H54 (cell line): ENCODE measurements at places on chromosomes 11 and 22.

DNA sequence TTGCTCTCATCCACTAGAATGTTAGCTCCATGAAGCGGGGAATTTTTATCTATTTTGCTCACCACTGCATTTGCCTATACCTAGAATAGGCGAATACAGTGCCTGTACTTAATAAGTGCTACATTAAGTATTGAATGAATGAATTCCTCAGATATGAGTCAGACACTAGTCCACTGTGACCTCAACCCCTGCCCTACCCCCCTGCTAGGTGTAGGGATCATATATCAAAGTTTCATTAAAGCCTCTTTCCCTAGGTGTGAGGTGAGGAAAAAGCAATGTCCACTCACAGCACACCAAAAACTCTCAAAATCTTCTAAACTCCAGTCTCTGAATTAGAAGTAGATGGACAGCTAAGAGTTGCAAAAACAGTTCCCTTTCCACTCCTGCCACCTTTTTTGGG is 9.8 kb upstream of the PSMA1 start:
- DNase-seq: no peak

DNA sequence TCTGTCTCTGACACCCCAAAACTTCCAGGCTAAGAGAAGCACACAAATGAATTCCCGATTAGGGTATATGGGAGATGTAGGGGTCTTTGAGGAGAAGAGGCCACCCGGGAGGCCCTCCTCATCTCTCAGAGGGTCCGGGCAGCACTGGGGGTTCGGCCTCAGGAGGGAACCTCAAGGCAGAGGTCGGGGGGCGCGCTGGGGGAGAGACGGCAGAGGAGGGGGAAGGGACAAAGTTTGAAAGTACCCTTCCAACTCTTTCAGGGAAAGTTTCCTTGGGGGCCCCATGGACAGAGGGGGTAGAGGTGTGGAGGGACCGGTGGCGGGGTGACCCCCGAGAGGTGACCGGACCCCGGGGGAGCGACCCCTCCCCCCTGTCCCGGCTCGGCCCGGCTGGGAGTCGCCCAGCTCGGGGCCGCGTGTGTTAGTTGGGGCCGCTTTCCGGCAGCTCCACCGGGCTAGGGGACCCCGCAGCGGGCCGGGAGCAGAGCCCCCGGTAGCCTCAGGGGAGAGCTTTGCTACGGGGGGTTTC is 3.3 kb upstream of the GCAT start:
- DNase-seq: no peak

DNA sequence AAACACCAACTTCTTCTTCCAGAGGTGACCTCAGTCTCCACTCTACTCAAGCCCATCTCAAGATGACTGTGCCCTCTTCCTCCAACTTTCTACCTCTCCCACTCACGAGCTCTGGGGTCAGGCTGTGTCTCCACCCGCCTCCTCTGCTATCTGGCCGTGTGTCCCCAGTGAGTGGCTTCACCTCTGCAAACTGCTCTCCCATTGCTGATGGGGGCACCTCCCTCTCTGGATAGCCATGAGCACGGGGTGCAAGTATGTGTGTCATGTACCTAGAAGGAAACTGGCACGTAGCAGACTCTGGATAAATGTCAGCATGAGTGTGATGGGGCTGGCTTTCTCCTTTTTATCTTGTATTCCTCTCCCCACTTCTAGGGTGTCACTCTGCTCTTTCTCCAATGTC is 18.3 kb upstream of the RAC2 start:
- no peak for DNase-seq

GRCh38 chr11:35611741-35612140 is 6.5 kb upstream of the FJX1 start:
- DNase-seq: no peak

DNA sequence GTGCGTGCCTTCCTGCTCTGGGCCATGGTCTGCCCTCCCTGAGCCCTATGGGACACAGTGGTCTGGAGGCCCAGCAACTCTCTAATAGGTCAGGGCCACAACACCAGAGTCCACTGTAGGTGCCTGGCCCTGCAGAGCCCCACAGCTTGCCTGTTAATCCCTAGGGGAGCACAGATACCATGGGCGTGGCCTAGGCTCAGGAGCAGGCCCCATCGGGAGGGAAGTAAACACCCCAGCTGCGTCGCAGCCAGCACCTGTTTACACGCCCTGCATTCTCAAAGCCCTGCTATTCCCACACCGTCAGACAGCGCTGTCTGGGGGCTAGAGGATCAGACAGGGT is 2.5 kb downstream of the KCTD17 start:
- no peak for DNase-seq

- no peak for DNase-seq
Observed at GRCh38 chr11:3837793-3838192, 3.0 kb downstream of the RHOG start.

DNA sequence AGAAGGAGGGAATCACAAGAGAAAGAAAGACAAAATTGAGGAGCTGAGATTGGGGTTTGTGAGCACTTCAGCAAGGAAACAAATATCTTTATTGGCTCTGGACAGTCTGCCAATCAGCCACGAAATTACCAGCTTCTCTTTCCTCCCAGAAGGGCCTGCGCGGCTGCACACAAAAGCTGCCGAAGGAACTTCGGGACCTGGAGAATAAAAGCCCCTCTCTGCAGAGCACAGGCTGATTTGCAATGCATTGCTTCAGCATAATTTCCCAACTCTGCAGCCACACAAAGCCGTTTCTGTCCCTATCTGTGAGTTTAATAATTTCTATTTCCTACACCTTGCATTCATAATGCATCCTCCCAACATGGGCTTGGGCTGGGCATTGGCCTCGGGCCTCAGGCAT is 522.6 kb downstream of the BUD13 start:
- DNase-seq: no peak

DNA sequence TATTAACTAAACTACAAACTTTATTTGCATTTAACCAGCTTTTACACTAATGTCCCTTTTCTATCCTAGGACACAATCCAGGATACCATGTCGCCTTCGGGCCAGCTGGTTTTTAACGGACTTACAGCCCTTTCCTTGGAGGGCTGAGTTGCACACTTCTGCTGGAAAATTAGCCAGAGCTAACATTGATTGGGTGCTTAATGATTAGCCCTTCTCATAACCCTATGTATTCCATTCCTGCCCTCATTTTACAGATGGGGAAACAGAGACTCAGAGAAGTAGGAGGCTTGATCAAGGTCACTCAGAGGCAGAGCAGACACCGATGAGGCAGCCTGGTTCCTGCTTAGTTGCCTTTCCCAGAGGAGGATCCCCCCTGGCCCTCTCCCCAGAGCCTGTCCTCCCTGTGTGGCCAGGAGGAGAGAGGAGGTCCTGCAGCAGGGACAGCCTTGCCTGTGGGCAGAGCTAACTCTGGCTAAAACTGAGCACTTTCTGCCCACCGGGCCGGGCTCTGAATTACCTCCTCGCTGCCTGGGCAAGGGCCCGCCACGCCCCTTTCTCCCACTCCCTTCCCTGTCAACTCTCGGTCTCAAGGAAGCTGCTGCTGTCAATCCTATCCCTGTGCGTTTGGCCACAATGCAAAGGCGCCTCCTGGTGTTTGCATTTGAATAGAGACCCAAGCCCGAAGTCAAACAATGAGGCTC is 59.6 kb upstream of the PAX6 start:
- no peak for DNase-seq

GRCh38 chr11:44029977-44030911 is 17.5 kb upstream of the ACCSL start:
- DNase-seq: no peak

DNA sequence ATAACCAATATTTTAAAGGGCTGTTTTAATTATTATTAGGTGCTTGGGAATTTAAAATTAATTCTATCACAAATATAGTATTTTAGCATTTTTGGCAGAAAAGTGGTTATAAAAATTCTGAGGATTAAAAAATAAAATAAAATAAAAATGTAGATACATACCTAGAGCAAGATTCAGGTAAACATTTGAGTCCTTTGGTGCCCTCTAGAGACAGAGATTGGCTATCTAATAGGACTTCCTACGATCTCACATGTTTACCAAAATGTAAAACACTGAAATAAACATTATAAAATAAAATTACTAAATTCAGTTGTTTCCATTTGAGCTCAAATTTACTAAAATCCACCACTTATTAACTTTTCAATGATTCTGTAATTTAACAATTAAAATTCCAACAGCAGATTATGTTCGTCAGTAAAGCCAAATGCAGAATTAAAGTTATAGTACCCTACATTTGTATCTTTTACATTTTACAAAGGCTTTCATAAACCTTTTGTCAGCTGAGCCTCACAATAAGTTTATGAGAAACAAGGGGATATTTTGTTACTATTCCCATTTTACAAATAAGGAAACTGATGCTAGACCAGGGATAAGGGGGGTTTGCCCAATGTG is 27.7 kb downstream of the SLC36A4 start:
- DNase-seq: no peak

- no peak for DNase-seq
Observed at GRCh38 chr22:25582946-25583345, 18.5 kb downstream of the GRK3 start.

DNA sequence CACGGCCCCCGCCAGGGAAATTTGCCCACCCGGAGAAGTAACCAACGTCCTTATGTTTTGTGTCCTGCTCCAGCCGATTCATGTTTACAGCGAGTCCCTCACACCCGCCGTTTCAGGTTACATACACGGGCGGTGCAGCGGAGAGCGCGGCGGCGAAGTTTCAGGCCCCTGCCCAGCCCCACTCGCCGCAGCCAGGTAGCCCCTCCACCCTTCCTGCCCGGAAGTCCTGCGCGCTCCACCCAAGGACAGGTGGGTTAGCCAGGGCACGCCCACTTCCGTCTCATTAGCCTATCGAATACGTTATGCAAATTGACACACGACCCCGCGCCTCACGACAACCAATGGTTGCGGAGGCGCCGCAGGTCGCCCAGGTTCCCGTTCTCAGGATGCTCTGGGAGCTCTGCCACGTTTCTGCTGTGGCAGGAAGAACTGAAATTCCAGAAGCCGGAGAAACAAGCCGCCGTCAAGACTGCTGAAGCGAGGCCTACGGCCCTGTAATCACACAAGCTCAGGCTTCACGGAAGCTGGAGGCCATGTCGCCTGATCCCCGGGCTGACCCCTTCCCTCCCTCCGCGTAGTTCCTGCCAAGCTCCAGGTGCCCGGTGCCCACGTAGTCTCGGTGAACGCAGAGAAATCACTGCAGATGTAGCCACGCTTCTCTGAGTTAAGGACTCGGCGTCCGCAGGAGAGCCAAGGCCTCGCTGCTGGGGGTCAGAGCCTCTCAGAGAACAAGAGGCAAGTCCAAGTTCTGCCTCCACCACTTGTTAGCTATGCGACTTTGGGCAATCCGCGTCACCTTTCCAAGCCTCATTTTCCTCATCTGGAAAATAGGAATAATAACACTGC is 22.4 kb upstream of the MYH9 start:
- no peak for DNase-seq

DNA sequence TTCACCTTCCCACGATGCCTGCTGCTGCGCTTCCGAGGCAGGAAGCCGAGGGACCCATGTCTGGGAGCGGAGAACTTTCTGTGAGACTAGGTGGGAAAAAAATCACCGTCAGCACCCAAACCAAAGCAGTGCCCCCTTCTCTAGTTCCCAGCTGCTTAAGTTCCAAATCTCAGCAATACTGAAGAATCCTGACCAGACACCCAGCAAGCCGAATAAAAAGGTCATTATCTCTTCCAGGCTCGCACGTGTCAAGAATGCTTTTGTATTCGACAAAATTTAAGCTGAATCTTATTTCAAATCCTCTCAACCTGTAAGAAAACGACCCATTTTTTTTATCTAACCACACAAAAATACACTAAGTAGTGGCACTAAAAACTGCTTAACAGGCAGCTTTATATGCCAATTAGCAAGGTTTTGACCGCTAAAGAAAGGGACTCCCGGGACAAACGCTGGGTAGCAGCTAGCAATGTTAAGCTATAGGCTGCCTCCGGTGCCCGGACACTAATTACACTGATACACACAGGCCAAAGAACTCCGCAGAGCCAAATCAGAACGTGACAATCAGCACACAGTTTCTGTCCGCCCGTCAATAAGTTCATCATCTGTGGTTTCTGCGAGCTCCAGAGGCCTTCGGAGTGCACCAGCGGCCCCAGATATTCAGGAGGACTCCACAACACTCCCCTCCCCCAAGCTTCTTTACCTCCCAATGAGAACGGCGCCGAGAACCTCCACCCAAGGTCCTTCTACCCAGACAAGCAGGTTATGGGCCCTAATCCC is 728 bp downstream of the RPL3 start:
- DNase-seq: no peak

DNA sequence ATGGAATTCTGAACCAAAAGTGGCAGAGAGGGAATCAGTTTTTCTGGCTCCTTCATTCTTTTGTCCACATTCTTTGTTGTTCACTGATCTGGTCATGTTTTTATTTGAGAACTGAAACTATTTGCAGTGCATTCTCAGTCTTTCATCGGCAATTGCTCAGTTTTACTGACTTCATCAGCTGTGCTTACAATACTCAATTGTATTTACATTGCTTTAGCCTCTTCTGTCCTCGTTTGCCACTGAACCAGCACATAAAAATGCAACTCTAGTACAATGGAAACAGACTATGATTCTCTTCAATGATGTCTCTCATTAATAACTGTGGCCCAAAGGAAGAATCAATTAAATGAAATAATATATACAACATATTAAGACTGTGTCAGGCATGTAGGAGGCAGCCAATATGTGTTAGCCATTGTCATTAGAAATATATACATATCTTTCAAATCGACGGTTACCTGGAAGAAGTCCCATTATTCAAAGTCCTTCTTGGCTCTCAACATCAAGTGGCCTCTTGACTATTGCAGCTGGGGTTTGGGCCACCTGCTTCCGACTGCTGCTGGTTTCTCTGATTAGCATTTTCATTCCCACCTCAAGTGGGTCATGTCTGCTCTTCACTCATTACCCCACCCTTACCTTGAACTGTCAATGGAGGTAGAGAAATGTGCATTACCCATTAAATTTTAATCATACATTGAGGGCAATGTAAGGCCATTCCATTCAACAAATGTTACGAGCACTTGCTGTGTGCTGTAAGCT is 600.1 kb downstream of the INSC start:
- DNase-seq: no peak

- DNase-seq: peak; percentile 3
Observed at GRCh38 chr11:95877291-95877690, 46.6 kb downstream of the MTMR2 start.

GRCh38 chr11:44199298-44199697 is 103.8 kb downstream of the EXT2 start:
- no peak for DNase-seq

GRCh38 chr22:29386708-29387107 is 1.7 kb downstream of the AP1B1 start:
- DNase-seq: no peak
